GM04503 (cell line): ENCODE measurements at places on chromosomes 4 and X.

- DNase-seq, result no peak
These were observed 1.3 kb upstream of the MRFAP1L1 start for GRCh38 chr4:6710996-6711395.

GRCh38 chr4:156408749-156409148 lies 455.1 kb upstream of the CTSO start:
- DNase-seq, result no peak

- DNase-seq, result no peak
These were observed 546.6 kb downstream of the PCDH18 start for GRCh38 chr4:136985683-136986082.

GRCh38 chrX:130758072-130758471 lies 144.9 kb downstream of the ENOX2 start:
- DNase-seq, result no peak

GRCh38 chr4:147102596-147102995 lies 156.9 kb upstream of the TTC29 start:
- no peak for DNase-seq

DNA sequence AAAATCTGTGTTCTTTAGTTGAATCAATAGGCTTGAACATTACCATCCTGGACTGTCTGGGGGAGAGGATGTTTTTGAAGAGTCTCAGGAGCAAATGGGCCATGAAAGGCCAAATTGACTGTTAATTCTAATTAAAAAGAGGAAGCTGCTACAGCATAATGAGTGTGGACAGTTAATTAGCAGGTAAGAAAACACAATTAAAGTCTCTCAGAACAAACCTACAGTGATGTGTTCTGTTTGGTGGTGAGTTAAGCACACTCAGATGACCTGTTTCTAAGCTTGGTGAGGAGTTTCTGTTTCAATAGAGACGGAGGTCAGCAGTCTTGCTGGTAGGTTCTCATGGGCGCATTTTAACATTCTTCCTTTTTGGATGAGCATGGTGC lies 68.1 kb downstream of the DRD5 start:
- DNase-seq, result no peak

GRCh38 chr4:8913121-8913857 lies 41.6 kb upstream of the HMX1 start:
- DNase-seq, result no peak

- DNase-seq, result no peak
These were observed 65.3 kb upstream of the IBSP start for GRCh38 chr4:87734084-87734483.

DNA sequence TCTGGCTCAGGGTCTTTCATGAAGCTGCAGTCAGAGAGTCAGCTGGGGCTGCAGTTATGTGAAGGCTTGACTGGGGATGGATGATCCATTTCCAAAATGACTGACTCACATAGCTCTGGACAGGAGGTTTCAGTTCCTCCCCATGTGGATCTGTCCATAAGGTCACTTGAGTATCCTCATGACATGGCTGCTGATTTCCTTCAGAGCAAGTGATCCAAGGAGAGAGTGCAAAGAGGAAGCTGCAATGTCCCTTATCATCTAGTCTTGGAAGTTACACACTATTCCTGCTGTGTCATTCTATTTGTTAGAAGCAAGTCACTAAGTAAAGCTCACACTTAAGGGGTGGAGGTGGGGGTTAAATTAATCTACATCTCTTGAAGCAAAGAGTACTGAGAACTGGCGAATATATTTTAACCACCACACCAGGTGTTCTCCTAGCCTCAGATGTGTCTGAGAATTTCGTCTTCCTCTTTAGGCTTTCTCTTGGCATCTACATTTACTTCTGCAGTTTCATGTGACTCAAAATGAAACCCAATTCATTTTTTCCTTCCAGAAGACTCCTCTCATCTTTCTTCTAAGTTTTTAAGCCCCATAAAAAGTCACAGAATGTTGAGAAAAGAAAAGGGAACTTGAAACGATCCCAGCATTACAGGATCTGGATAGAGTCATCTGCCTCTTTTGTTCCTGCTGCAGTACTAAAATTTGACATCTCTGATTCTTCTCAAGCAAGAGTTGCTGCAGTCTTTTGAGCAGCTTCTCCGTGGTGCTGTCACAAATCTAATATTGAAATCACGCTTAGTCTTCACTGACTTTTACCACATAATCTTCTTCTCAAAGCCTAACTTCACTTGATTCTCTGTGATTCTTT lies 3.8 kb upstream of the GRPR start:
- DNase-seq, result no peak

DNA sequence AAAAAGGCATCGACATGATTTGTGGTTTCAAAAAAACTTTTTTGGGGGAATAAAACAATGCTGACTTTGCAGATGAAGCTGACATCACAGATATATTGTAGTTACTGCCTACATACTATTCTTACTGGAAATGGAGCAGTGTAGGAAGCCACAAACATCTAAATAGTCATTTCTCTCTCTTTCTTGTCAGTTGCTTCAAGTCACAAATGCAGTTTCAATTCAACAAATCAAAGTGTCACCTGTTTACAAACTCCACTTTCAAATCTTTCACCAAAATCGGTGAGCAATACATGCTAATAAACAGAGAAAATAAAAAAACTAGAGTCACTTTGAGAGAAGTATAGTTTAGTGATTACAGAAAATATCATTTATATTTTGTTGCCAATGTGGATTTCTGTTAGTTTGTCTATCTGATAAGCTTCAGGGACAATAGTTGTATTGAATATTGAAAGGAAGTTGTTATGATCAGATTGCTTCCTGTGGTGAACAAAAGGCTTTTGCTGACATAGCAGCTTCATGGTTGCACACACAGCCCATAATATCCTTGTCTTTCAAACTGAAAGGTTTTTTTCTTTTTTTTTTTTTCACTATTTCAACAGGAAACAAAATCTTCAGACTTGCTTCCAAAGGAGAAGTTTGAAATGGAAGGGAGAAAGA lies 49.7 kb upstream of the PTPN13 start:
- DNase-seq, result no peak

DNA sequence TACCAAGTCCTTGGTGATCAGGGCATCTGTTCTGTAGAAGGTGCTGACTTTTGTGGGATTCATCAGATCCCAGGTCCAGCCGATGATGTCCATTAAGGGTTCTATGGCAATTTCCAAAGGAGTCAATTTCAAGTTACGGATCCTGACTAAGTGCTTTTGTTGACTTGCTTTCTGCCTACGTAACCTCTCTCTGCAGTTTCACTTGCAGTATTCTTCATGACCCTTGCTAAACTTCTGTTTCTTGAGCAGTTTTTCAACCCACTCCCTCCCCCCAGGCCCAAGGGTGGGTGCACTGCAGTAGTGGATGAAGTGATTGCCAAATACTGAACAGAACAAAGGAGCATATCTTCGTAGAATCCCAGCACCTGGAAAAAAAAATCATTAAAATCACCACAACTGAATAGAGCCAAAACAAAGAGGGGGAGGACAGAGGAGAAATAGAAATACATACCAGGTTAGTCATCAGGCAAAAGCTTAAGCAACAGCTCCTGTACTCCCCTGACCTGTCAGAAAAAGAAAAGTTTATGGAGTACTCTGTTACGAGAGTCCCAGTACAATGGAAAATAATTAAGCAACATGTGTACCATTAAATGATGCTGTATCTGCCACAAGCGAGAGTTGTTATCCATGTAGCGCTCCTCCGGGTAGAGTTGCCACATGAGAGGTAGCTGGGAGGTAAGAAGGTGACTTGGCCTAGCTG lies 5.8 kb downstream of the CMC4 start:
- DNase-seq, result no peak

- peak; percentile 79 for DNase-seq
These were observed 294.5 kb downstream of the PDGFC start for GRCh38 chr4:156677131-156677531.

- no peak for DNase-seq
These were observed 114.1 kb upstream of the PPARGC1A start for GRCh38 chr4:24003926-24004325.

DNA sequence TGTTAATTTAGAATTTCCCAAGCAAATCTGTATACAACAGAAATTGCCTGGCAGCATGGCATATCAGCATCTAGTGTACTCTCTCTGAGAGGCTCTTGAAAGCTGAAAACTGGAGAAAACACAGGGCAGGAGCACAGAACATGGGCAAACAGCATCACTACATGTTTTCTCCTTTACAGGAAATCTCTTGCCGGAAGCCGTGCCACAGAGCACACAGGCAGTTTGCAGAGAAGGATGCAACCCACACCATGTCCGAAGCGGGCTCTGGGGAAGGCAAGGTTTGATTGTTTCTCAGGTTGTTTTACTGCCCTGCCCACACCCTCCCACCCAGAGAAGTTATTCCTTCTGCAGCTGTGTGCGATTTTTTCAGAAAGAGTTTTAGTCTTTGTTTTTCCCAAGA lies 41.1 kb upstream of the FAM9C start:
- DNase-seq, result no peak

- DNase-seq, result no peak
These were observed 22.1 kb downstream of the CXCL1 start for GRCh38 chr4:73891326-73891725.

DNA sequence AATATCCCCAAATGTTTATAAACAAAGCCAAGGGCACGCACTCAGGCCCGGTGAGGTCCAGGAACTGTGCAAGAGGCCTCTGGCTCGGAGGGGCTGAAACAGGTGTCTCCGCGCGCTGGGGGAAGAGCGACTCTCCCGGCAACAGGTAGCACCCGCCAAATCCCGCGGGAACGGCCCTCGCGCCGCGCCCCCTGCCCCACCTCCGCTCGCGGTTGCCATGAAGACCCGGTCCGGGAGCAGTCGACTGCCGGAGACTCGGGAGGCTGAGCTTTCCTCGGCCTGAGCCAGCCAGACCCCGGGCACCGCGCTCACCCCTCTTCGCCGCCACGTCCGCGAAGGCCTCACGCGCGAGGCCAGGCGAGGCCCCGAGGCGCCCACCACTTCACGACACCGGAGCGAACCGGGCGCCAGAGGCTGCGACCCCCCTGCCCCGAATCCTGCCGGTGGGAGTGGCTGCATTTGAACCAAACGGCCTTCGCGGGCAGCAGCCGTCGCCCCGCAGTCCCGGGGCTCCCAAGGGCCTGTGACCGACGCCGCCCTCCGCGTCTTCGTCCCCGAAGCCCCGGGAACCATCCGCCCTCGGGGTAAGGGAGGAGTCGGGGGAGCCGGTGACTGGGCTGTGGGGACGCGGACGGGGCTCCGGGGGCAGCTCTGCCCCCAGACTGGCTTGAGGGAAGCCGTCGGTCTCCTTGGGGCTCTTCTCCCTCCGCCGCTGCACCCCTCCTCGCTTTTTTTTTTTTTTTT lies at the start of gene NSUN7:
NSUN7 (plus strand) TSS at position 239 of the 744 bp plus-strand sequence. CDS start 739 bp downstream, outside the sequence.
- no peak for DNase-seq

DNA sequence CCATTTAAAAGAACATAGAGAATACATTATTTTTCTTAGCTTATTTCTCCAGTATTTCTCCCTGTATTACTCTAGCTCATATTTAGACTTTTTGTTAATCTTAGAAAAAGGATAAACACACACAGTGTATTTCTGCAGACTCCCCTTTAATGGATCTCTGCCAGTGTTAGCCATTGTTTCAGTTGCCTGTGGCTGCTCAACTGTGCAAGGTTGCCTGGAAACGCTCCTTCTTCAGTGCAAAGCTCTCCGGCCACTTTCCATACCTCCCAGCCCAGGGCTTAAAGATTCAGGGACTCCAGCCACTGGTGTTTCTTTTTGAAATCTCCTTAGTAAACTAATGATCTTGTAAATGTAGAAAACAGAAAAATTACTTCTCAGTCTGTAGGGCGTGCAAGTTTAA lies 104.9 kb downstream of the SLIT2 start:
- DNase-seq, result no peak

DNA sequence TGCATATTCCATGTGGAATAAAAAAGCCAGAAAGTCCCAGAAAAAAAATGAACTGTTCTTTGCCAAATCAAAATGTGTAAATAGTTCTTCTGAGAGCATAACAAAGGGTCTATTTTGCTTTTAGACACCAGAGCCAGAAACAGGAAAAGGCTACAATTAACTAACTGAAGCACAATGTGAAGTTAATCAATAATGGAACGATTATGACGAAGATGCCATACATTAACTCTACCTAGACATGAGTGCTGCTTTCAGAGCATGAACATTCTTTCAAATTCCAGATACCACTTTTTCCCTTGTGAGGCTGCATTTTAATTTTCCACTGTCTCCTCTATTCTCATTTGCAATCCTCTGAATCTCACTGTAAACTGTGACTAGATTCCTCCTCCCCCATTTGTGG lies 48.7 kb upstream of the PHOX2B start:
- no peak for DNase-seq

- DNase-seq, result no peak
These were observed 2.9 kb downstream of the ARAF start for GRCh38 chrX:47563801-47564315.

DNA sequence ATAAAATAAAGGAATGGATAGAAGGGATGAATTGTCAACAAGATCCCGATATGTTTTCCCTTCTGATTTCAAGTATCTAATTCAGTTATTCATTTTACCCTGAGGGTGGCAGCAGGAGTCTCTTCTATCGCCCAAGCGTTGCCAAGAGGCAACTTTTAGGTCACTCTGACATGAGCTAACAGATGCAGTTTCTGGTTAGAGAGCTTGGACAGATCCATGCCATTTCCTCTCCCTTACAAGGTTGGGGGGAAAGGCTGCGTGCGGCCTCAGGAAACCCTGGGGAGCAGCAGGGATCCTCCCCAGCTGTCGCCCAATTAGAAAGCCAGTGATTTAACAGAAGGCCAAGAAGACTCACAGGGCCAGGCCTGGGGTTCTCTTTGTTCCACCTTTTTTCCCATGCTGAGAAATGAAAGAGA lies 35.3 kb upstream of the WAS start:
- peak; percentile 10 for DNase-seq

DNA sequence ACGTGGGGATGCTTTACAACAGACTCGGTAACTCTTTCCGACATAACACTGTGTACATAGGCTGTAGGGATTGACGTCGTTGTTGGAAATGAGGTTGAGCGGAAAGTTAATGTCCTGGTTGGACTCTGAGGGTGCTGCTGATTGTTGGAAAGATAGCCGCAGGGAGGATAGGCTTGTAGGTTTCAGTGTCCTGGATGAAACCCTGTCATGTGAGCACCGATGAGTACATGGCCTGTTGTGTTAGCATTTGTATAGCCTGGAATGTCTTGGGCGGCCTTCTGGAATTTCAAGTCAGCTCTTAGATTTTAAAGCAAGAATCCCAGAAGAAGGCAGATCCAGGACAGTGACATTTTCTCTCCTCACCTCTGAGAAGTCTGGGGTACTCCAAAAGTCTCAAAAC lies 63.3 kb downstream of the TBC1D14 start:
- DNase-seq, result no peak
